Naive B cell (primary cell): ENCODE measurements at places on chromosomes 5 and 9. TPM values are rescaled to one million over a fixed set of nuclear protein-coding genes. Genes with fewer than 3 reads are reported as not detected.

- no peak for DNase-seq
Observed at GRCh38 chr5:37776826-37777225, 63.0 kb downstream of the GDNF start.

GRCh38 chr5:171226864-171227263, 82.2 kb upstream of the TLX3 start:
- DNase-seq, result no peak

DNA sequence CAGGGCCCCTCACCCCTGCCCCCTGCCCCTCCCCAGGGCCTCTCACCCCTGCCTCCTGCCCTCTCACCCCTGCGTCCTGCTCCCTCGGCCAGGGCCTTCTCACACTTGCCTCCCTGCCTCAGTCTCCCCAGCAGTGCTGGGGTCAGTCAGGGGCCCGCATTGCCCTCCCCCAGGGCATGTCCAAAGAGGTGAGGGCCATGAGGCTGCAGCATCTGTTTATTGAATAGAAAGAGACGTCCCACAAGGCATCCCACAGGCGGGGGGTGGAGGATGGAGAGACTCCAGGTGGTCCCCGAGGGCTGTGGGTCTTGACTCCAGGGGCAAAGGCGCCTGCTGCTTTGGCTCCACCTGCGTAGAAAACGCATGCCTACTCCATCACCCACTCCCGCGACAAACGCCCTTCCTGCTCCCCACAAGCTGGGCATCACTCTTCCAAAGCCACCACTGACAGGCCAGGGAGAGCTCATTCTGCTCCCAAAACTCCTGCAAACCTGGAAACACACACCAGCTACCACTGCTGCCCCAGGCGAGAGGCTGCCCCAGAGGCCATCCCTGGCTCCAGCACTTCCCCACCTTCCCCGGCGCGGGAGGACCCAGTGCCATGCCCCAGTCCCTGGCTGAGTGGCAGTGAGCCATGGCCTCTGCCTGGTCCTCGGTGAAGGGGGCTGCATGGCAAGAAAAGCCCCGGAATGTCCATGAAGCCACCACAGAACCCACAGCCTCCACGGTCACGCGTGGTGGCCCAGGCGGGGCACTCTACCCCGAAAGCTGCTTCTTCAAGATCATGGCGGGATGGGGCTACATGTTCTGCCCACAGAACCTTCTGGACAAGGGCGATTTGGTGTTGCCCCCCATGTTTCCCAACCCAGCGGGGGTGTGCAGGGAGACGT, 1.6 kb upstream of the LCN8 start:
- no peak for DNase-seq

GRCh38 chr5:134524272-134524825, 1.1 kb upstream of the JADE2 start:
- peak; percentile 62 for DNase-seq

DNA sequence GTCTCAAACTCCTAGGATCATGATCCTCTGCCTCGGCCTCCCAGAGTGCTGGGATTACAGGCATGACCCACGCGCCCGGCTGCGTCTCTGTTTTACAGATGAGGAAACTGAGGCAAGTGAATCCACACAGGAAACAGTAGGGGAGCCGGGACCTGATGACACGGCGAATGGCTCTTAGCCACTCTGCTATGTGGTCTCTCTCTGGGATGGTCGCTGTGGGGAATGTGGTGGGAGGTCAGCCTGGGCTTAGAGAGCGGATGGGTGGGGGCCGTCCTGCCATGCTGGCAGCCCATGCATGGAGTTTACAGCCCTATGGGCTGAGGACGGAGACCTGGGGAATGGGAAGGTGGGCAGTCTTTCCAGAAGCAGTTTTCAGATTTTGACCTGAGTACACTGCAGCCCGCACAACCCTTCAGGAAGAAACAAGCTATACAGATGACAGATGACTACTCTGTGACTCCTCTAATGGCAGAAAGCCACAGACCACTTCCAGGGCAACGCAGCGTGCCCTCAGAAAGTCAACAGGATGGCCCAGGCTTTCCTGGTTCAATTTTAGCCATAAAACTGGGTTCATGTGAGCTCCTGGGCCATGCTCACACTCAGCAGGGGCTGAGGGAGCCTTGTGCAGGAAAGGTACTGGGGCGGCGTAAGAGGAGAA, 136.1 kb upstream of the RAPGEF1 start:
- DNase-seq, result no peak

- DNase-seq, result no peak
Observed at GRCh38 chr9:109048822-109049221, 35.5 kb upstream of the CTNNAL1 start.

GRCh38 chr9:120386390-120387131, 193.4 kb downstream of the CDK5RAP2 start:
- DNase-seq, result no peak

- DNase-seq, result no peak
Observed at GRCh38 chr9:122236681-122237080, 7.9 kb upstream of the LHX6 start.

DNA sequence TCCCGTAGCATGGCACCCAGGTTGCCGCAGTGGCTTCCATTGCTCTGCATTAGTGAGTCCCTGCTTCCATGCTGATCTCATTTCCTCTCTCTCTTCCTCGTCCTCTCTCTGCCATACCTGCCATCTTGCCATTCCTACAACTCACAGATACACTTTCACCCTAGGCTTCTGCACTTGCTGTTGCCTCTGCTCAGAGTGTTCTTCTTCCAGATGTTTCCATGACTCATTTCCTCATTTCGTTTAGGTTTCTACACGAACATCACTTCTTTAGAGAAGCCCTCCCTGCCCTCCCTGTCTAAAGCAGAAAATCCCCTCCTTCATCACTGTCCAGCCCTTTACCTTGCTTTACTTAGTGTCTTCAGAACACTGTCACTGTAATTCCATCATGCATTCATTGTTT, 115.2 kb upstream of the WWC1 start:
- no peak for DNase-seq

- no peak for DNase-seq
Observed at GRCh38 chr9:99180662-99181061, 41.1 kb downstream of the ALG2 start.

GRCh38 chr5:180639741-180640610, 9.4 kb downstream of the FLT4 start:
- no peak for DNase-seq

DNA sequence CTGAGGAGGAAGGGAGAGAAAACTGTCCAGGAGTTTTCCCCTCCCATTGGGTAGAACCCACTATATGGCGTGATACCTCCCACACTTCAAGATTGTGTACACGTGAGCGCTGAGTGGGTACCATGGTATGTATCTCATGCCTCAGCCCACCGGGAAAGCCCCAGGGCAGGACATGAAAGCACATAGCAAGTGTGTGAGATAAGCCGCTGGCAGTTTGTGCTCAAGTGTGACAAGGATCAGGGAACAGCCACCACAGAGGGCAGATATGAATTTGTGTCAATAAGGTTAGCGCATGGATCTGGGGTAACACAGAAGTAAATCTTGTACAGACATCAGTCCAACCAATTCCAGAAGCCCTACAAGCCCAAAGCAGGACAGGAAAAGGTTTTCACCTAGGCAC, 42.6 kb upstream of the NAA35 start:
- DNase-seq, result no peak

GRCh38 chr9:127903557-127904475, 4.4 kb upstream of the ST6GALNAC6 start:
- DNase-seq, result no peak

DNA sequence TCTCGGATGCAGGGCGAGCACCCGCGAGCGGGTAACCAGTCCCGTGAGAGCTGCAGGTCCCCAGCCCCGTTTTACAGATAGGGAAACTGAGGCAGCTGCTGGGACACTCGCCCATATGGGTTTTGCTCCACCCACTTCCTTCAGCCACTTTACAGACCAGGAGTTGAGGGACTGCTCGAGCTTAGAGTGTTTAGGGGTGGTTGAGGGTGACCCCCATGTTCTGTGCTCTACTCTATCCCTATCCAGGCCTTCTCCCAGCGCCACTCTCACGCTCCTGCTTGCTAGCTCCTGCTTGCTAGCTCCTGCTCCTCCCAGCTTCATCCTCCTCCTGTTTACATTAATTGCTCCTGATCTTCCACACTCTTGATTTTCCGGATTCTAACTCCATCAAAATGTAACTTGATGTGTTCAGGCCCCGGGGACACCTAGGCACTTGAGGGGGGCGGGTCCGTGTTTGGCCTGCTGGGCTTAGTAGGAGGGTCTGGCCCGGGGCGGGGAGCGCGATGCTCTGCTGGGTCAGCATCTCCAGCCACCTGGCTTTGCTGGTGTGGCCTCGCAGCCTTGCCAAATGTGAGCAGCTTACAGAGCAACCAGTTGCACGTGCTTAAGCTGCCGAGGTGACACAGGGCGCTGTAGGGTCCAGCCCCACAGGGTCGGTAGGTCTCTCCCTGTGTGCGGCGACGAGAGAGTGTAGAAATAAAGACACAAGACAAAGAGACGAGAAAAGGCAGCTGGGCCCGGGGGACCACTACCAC, 1.5 kb upstream of the PTGES2 start:
- DNase-seq, result no peak

- peak; percentile 55 for DNase-seq
Observed at GRCh38 chr9:75001719-75002421, 26.2 kb downstream of the CARNMT1 start.

GRCh38 chr5:173302546-173303155, 25.6 kb downstream of the STC2 start:
- DNase-seq, result no peak

GRCh38 chr5:168424594-168425323, 61.5 kb upstream of the RARS1 start:
- no peak for DNase-seq

DNA sequence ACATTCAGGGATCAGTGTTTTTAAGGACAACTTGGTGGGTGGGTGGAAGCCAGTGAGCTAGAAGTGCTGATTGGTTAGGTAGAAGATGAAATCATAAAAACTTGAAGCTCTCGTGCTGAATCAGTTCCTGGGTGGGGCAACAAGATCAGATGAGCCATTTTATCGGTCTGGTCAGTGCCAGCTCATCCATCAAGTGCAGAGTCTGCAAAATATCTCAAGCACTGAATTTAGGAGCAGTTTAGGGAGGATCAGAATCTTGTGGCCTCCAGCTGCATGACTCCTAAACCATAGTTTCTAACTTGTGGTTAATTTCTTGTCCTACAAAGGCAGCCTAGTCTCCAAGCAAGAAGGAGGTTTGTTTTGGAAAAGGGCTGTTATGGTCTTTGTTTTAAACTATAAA, 166.4 kb downstream of the FAM170A start:
- no peak for DNase-seq

DNA sequence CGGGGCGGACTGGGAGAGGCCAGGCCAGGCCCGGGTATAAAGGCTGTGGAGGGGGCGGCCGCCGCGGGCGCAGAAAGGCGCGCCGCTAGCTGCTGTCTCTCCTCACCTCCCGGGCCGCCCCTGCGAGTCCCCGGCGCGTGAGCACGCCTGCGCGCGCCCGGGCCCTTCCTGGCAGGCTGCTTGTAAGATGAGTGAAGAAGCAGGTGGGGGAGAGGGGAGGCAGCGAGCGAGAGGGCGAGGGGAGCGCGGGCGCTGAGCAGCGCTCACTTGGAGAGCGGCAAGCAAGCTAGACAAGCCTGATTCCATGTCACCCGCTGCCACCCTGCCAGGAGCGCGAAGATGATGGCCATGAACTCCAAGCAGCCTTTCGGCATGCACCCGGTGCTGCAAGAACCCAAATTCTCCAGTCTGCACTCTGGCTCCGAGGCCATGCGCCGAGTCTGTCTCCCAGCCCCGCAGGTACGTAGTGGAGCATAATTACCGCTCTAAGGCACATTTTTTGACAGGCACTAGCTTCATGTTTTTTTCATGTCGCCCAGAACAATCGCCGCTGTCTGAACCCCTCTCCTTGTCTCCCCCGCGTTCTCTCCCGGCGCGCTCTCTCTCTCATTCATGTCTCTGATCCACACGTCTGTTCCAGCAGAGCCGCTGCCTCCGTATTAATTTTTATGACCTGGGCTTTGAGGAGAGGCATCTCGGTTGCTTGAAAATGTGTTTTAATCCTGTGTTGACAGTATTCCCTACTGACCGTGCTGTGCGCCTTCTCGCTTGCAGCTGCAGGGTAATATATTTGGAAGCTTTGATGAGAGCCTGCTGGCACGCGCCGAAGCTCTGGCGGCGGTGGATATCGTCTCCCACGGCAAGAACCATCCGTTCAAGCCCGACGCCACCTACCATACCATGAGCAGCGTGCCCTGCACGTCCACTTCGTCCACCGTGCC, at the start of gene POU4F3:
Gene POU4F3, plus strand, starts transcription at position 66 of the 941 bp plus-strand sequence. Its CDS starts 274 bp downstream, at position 340.
- DNase-seq, result no peak

- no peak for DNase-seq
Observed at GRCh38 chr5:94941122-94941755, 322.8 kb downstream of the SLF1 start.

DNA sequence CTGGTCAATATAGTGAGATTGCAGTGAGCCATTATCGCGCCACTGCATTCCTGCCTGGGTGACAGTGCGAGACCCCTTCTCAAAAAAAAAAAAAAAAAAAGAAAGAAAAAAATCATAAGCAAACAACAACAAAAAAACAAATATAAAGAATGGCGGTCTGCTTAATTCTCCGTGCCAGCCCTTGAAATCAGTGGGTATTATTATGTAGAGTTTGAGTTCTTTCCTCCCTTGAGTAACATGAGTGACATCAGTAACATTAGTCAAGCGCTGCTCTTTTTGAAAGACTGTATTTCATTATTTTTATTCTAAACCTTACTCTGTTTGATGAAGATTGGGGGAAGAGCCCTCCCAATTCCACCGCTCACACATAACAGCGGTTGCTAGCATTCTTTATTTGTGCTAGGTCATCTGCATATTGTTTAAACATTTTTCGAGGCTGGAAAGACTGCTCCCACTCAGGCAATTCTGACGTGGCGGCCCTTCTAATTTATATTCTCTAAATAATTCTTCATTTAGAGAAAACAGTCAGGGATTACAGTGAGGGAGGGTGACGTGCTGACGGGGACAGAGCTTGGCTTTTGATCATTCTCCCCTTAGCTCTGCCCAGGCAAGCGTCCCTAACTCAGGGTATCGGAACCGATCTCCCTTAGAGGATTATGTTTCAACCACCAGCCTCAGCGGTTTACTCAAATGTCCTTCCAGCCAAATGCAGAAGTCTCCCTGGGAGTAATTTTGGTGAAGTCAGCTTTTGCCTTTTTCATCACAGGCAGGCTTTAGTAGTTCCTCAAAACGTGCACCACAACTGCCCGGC, 860 bp upstream of the MARCHF6 start:
- DNase-seq, result peak; percentile 76

DNA sequence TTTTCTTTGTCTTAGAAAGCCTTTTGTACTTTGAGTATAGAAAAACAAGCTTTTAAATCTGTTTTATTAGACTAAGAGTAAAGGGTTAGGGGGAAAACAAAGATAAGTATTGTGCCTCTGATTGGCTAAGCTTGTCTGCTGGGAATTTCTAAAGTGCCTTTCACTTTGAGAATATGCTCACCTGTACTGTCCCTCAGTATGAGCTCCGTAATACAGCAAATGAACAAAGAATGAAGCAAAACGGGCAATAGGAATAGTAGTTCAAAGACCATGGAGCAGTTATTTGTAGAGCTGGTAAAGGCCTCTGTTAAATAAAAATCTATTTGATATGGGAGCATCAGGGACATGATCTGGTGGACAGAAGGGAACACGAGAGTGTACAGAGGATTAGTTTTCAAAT, 277.8 kb downstream of the MAST4 start:
- DNase-seq, result no peak

Gene MELK
- polyA plus RNA-seq, result not detected

Gene CDH12
- polyA plus RNA-seq, result not detected

Gene EXD3
- not detected for polyA plus RNA-seq

Gene DOCK2
- 62.1 TPM for polyA plus RNA-seq

Gene PCDHB12
- not detected for polyA plus RNA-seq

Gene ANKRD34B
- not detected for polyA plus RNA-seq

Gene TTC23L
- polyA plus RNA-seq, result 0.29 TPM

Gene OR13C9
- polyA plus RNA-seq, result not detected

Gene BARHL1
- not detected for polyA plus RNA-seq

Gene TIMD4
- not detected for polyA plus RNA-seq

Gene ZDHHC11B
- polyA plus RNA-seq, result not detected

Gene GABRB2
- 0.17 TPM for polyA plus RNA-seq

Gene SUSD1
- 9.4 TPM for polyA plus RNA-seq

Gene MLANA
- not detected for polyA plus RNA-seq
